ENCODE measurements at places on chromosomes 12 and 14.
A peak's percentile ranks its signal among the peaks of the same experiment; 100 is the strongest.

GRCh38 chr14:76811561-76811960, 1.1 kb downstream of the ANGEL1 start:
- no peak for DNase-seq

DNA sequence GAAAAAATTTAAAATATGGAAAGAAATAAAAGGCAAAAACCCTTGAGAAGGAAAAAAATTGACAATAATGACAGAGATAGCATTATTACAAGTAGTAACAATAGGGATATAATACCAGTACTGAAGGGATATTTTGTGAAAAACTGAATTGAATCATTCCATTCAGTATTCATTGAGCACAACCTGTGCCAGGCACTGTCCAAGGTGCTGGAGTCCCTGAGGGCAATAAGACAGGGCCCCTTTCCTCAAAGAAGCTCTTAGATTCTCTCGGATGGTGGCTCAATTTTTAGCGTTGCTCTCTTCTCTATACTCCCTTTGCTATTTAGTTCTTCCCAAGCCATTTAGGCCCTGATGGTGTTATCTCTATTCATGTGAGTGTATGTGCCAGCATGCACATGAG, 34.3 kb upstream of the GAS2L3 start:
- peak; percentile 41 for DNase-seq

DNA sequence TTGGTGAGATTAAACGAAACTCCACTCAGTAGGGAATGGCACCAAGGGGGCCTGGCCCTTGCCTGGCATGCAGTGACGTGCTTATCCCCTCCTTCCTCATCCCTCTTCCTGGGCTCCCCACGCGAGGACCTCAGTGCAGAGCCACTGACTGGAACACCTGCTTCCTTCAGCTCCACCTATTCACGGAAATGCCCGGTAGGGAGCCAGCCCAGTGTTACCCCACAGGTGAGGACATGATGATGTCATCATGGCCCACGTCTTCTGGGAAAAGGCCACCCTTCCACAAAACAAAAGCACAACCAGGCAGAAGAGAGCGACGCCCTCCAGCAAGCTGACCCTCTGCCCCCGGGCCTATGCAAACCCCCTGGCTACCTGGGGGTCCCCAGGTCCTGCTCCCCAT, 42.1 kb downstream of the CCDC85C start:
- no peak for DNase-seq

- no peak for DNase-seq
Observed at GRCh38 chr14:91117960-91118359, 4.1 kb downstream of the DGLUCY start.

GRCh38 chr12:21627924-21628323, 23.3 kb upstream of the GYS2 start:
- no peak for DNase-seq

DNA sequence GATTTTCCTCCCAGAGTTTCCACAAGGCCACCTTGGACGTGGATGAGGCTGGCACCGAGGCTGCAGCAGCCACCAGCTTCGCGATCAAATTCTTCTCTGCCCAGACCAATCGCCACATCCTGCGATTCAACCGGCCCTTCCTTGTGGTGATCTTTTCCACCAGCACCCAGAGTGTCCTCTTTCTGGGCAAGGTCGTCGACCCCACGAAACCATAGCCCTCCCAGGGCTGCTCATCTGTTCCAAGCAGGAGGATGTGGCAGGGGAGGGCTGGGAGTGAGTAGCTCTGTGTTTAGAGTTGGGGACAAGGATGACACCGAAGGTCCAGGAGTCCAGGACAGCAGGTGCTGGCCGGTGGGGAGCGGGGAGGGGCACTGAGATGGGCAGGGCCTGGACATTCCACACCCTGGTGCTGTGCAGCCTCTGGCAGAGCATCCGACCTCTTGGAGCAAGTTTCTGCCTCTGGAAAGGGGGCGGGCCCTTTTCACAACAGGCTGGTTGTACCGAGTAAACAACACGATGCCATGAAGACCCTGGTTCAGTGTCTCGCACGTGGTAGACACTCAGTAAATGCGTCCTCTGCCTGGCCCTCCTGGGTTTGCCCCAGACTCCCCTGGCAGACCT, 8.2 kb downstream of the SERPINA4 start:
- no peak for DNase-seq

DNA sequence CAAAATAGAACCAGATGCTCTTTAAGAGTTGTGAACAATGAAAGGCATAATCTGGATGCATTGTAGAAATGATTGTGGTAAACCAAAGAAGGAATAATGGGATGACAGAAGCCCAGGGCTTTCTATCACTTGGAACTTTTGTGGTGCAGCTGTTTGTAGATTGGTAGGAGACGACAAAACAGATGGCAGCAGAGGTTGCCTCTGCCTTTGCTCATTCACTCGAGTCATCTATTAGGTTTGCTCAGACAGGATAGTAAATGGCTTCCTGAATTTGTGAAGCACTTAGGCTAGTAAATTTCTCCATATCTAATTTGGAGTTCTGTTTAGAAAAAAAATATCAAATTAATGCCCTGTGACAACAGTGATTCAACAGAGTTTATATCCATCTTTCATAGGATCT, 78.4 kb downstream of the FGD4 start:
- DNase-seq: no peak

DNA sequence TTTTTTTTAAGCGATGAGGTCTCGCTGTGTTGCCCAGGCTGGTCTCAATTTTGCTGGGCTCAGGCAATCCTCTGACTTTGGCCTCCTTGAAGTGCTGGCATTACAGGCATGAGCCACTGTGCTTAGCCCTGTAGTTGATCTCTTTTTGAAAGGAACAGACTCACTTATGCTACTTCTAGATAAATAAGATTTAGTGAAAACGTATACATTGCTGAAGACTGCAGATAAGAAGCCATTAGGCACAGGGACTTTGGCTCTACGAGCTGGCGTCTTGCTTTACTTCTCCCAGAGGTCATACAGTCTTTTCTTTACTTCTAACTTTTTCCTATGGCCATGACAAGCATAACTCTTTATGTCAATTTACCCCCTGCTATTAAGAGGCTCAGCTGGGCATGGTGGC, 9.4 kb downstream of the PTGR2 start:
- DNase-seq: no peak

- DNase-seq: no peak
Observed at GRCh38 chr12:72098622-72099021, 160.0 kb downstream of the TPH2 start.

DNA sequence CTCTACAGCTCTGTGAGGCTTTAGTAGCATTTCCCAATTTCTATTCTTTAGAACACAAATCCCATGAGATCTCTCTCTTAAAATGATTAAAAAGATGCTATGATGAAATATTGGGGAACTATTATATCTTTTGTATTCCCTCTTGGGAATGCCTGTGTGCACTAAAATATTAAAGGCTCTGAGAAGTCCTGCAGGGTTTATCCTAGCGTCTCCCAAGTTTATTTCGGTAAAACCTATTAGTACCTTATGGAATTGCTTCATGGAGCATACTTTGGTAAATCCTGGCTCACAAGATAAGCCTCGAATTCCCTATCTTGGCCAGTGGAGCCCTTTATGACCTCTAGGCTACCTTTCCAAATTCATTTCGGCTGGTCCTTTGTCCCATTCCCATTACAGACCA, 306.8 kb downstream of the VRK1 start:
- no peak for DNase-seq

GRCh38 chr12:67761566-67761965, 113.0 kb downstream of the DYRK2 start:
- DNase-seq: no peak

- no peak for DNase-seq
Observed at GRCh38 chr12:49059299-49060171, 1.1 kb downstream of the KMT2D start.

- no peak for DNase-seq
Observed at GRCh38 chr12:120049426-120049825, 60.4 kb downstream of the BICDL1 start.

DNA sequence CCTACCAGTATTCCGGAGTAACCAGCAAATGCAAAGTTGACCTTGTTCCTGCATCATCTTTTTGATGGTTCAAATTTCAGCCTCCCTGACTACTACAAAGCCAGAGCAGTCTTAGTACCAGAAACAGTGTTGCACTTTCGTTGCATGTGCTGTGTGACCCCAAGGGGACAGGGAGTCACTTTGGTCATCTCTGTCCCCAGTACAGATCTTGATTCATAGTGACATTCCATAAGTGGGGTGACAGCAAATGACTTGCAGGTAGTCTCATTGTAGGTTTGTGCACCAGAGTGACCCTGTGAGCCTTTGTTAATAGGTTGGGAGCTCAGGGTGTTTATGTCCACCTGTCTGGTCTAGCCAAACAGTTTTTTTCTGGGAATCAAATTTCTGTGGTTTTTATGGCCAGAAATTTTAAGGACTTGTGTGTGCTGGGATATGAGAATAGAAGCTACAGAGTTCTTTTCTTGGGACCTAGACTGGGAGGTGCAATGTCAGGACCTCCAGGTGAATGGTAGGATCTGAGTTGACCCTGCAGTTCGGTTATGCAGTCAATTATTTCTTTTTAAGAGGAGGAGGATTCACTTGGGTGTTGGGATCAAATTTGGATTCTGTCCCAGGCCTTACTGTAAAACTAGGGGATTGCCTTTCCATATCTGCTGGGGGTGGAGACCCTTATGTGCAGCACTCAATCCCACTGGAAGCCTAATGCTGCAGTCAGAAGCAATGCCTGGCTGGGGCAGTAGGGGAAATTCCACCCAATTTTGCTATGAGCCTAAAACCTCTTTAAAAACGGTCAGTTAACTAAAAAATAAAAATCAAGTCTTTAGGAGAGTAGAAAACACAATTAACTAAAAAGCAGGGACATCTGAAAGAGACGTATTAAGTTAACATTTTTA, 10.1 kb downstream of the EIF5 start:
- no peak for DNase-seq

DNA sequence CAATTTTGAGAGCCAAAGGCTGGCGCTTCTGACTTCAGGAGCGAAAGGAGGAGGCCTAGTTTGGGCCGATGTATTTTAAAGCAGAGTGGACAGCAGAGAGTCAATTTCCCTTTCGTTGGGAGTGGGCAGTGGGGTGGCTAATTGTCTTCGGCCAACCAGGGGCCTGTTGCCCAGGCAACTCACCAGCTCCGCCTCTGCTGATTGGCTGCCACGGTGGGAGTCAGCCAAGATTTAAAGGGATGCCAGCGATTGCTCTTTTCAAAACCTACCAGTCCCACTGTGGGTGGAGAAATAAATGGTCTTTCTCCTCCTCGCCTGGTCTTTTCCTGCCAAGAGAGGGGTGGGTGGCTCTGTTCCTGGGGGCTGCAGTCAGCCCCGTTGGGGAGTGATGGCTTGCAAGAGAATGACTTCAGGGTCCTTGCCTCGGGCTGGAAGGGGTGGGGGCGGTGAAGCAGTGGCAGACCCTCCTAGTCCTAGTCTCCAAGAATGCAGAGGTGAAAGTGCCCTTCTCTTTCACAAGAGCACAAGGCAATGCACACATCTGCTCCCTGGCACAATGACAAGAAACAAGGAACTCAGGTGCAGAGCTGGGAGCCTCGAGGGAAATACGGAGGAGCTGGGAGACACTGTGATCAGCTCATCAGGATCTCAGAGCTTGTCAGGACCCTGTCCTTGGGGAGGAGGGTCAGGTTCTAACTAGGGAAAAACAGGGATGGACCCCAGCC, 37.7 kb downstream of the RASAL1 start:
- DNase-seq: no peak

GRCh38 chr12:58496411-58497190, 423.7 kb downstream of the LRIG3 start:
- DNase-seq: no peak

DNA sequence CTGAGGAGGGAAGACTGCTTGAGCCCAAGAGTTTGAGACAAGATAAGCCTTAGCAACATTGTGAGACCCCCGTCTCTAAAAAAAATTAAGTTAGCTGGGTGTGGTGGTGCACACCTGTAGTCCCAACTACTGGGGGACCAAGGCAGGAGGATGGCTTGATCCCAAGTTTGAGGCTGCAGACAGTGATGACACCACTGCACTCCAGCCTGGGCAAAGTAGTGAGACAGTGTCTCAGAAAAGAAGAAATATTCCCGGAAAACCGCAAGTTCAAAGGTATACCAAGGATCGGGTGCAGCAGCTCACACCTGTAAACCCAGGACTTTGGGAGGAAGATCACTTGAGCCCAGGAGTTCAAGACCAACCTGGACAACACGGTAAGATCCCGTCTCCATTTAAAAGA, 5.8 kb downstream of the PTGES3 start:
- no peak for DNase-seq

GRCh38 chr12:132429946-132430643, 59.9 kb upstream of the FBRSL1 start:
- DNase-seq: peak; percentile 32

- no peak for DNase-seq
Observed at GRCh38 chr12:11771895-11772502, 122.5 kb downstream of the ETV6 start.

- DNase-seq: no peak
Observed at GRCh38 chr12:124442772-124443445, 124.5 kb downstream of the NCOR2 start.

- no peak for DNase-seq
Observed at GRCh38 chr12:9786726-9787717, 26.3 kb upstream of the CD69 start.

DNA sequence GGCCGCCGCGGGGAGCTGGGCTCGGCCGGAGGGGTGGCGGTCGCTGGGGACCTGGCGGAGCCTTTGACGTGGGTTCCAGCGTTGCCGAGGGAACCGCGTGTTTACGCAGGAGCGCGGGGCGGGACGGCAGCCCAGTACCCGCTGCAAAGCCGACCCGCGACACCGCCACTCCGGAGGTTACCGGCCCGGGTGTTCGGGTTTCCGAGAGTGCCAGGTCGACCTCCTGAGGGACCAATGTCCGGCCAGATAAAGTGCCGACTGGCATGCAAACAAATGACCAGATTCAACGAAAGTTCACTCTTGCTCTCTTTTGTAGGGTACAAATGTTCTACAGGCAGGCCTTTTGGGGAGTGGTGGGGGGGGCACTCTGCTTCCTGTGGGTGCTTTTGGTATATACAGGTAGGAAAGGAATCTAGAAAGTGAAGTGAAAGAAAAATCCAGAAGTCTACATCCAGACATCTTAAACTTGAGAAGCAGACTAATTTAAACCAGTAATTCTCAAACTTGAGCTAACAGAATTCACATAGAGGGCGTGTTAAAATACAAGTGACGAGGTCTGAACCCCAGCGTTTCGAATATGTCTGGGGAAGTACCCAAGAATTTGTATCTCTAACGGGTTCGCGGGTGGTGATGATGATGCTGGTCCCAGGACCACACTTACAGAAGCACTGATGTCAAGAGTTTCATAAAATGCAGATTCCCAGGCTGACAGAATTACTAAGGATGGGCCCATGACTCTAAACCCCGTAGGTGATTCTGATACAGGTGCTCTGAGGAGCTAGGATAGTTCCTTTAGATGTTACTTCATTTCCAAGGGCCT, at the start of gene GPR135:
Gene GPR135 (minus strand): TSS at position 65 of the 820 bp plus-strand sequence. CDS start 154 bp downstream, outside the sequence.
- no peak for DNase-seq

DNA sequence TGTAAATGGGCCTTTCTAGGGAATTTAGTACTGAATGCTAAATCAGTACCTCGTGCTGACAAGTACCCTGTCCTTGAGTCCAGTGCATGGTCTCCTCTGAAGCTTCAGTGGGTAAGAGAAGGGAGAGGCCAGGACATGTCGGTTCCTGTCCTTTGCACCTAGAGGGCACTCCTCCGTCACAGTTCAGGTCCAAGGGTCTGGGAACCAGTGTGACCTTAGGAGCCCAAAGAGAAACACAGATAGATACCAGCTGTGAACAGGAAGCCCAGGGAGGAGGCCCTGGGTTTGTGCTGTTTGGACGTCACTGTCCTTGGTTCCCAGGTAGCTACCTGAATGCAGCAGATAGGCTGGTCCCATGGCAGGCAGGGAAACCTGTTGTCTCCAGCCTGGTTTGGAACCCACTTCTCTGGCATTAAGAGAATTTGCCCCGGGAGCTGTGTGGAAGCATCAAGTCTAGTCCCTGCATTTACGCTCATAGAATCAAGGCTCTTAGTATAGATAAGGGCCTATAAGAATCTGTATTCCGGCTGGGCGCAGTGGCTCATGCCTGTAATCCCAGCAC, 3.9 kb upstream of the FGF23 start:
- DNase-seq: no peak

All from NCI-H460 (cell line).